Activated naive CD4-positive, alpha-beta T cell treated with anti-CD3 and anti-CD28 coated beads, Interleukin-2, amount 10 ng/mL, durations not matched to agents 5 hours and 36 hours (primary cell): ENCODE measurements at places on chromosomes 12 and 14. TPM values are rescaled to one million over a fixed set of nuclear protein-coding genes. Genes with fewer than 3 reads are reported as not detected.

The PLEKHG7 gene
- not detected for total RNA-seq

The OASL gene
- 7.3 TPM for total RNA-seq

The PARPBP gene
- total RNA-seq: 16.2 TPM

The DHRS4L2 gene
- 18.7 TPM for total RNA-seq

The LAG3 gene
- total RNA-seq: 3.2 TPM

The LPAR5 gene
- 8.2 TPM for total RNA-seq

The NEUROD4 gene
- total RNA-seq: not detected

The PIANP gene
- total RNA-seq: not detected

The KRT6B gene
- total RNA-seq: not detected

The OR10P1 gene
- not detected for total RNA-seq

The GPR132 gene
- 45.0 TPM for total RNA-seq

The MANSC4 gene
- not detected for total RNA-seq

The SMCO3 gene
- total RNA-seq: not detected

The POU6F1 gene
- total RNA-seq: 3.7 TPM

The KRR1 gene
- total RNA-seq: 59.2 TPM
